ENCODE measurements at places on chromosomes 5 and 9.

DNA sequence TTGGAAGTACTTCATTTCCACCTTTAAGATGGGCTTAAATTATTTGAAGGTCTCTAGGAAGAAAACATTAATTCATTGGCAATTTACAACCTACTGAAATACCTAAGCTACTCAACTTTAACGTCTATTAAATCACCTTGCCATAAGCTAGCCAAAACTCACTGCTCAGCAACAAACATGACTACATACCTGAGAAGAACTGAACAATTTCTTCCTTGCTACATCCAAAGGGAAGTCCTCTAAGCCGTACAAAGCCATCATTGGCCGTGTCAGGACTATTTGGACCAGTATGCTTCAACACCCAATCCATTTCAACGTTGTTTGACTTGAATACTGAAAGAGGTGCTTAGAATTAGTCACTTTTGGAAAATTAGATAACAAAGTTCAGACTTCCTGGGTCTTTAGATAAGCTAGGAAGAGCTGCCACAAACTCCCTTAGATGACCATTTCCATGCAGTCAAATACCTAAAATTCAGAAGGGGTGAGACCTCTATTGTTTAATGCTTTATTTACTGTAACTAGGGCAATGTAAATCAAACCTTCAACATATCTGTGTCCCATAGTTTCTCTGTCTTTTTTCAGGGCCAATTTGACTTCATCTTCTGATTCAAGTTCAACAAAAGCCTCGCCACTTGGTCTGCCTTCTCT, 2.6 kb downstream of the HNRNPH1 start:
- DNase-seq = no peak

- no peak for DNase-seq
These were observed 12.8 kb upstream of the RXRA start for GRCh38 chr9:134313470-134313869.

GRCh38 chr5:84869675-84870074, 485.0 kb upstream of the EDIL3 start:
- no peak for DNase-seq

GRCh38 chr5:114148253-114148652, 213.6 kb upstream of the KCNN2 start:
- no peak for DNase-seq

GRCh38 chr5:56564541-56565282, 250.6 kb upstream of the MAP3K1 start:
- no peak for DNase-seq

GRCh38 chr5:169415948-169416347, 115.0 kb upstream of the SLIT3 start:
- no peak for DNase-seq

DNA sequence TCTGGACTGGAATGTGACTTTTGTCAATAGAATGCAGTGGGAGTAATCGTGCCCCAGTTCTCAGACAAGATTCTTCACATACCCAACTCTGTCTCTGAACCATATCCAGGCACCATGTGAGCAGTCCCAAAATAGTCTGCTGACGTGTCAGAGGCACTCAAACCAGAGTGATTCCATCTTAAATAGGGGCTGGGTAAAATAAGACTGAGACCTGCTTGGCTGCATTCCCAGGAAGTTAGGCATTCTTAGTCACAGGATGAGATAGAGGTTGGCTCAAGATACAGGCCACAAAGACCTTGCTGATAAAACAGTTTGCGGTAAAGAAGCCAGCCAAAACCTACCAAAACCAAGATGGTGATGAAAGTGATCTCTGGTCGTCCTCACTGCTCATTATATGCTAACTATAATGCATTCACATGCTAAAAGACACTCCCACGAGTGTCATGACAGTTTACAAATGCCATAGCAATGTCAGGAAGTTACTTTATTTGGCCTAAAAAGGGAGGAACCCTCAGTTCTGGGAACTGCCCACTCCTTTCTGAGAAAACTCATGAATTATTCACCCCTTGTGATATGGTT, 16.9 kb upstream of the PLCXD3 start:
- DNase-seq = peak; percentile 43

- DNase-seq = no peak
These were observed 39.8 kb upstream of the NOTCH1 start for GRCh38 chr9:136585531-136586120.

- no peak for DNase-seq
These were observed 339.5 kb downstream of the PDE4D start for GRCh38 chr5:59553992-59554391.

DNA sequence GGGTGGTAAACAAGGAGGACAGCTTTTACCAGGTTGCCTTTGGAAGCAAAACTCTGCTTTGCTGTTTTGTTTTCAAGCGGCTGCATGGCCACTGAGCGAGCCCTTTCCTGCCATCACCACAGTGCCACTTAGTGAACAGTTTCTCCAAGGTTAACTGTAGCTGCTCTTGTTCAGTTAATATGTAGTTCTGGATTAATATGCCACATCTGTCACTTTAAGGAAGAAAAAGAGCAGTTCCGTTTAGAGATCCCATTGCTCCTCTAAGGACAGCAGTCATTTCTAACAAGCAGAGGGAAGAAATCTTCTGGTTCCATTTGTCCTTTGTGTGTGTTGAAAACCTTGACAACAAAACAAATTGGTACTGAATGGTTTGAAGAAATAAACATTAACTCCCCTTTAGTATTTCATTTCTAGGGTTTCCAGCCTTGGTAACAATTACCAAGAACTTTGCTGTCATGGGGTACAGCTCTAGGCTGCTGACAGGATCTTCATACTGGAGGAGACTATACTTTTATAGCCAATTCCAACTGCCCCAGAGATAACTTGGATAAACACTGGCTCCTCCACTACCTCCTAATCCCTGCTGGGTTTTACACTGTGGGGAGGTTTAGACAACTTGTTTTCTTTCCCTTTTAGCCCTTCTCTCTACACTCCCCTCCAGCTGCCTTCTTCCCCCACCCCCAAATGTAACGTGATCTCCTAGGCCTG, 10.3 kb upstream of the ABL1 start:
- no peak for DNase-seq

- DNase-seq = no peak
These were observed 35.0 kb upstream of the SLC6A3 start for GRCh38 chr5:1480217-1480616.

DNA sequence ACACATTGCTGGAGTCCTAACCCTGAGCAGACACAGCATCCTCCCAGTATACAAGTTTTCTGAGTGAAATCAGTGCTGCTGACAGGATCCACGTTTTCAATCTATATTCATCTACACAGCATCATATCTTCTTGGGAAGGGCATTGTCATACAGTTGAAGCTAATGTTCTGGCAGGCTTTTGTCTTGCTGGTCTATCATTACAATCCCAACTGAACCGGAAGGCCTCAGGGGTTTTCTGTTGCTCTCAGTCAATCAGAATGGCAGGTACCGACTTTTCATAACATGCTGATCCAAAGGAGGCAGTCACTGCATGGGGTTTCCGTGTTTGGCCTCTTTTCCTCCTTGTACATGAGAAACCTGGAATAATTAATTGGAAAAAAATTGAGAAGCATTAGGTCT, 2118.8 kb upstream of the WWC1 start:
- no peak for DNase-seq

GRCh38 chr9:91060520-91061343, 259.1 kb downstream of the SYK start:
- peak; percentile 78 for DNase-seq

DNA sequence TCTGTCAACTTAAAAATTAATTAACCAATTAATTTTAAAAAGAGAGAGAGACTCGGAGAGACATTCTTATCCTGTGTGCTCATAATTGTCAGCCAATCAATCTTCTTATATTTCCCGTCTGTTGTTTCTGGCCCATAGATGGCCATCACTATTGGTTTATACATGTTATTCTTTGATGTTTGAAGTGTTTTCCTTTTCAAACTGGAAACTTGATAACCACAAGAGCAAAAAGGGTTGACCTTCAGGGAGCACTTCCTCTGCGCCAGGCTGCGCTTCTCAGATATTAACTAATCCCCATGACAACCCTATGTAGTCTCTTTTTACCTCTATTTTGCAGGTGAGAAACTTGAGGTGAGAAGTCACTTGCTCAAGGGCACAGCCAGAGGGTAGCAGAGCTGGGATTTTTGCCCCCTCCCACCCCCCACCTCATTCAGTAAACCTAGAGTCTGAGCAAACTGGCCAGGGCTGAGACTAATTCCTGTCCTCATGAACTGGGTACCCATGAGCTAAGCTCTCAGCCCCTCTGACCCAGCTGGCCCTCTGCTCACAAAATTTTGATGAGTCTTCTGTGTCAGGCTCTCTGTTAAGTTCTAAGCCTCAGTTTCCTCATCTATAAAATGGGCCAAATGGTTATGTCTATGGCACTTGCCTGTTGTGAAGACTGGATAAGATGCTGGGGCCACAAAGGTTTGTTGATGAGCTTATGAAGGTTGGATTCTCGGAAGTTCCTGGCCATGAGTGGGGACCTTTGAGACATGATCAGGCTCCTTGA, 86.0 kb upstream of the SH3PXD2B start:
- DNase-seq = no peak

DNA sequence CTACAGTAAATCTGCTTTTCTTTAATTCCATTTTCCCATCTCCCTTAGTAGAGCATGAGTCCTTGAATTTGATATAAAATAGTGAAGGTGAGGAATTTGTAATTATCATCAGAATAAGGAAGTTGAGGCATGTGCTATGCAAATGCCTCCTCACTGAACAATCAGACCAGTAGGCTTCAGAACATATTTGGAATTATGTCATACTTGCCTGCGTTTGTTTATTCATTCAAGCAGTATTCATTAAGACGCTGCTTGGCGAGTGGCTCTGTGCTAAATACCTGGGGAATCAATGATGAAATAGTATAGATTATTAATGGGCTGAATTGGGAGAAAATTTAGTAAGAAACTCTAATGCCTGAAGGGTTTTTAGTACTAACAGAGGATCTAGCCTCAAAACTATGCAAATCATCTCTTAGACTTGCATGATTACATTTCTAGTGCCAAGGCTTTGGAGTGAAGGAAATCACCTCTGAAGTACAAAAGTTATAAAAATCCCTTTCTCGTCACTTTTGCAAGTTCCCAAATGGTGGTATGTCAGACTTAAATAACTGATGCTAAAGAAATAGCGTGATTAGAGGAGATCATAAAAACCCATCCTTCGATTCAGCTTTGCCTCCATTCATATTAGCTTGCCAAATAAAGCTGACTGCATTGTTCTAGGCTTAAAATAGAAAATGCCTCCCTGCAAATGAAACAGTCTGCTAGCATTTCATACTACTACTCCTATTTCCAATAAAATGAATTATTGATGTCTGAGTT, 141.7 kb downstream of the PCSK5 start:
- no peak for DNase-seq

DNA sequence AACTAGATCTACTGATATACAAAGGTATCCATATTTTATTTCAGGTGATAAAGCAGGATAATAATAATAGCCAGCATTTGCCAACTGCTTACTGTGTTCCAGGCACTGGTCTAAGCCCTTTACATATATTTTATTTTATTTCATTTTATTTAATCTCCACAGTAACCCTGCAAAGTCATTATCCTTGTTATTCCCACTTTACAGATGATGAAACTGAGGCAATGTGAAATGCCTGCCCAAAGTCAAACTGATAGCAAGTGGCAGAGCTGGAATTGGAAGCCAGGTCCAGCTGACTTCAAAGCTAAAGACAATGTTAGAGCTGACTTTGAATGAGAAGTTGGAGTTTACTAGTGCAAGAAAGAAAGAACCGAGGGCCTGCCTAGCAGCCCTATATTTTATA, 24.8 kb downstream of the MORN5 start:
- DNase-seq = no peak

- DNase-seq = no peak
These were observed 148.4 kb upstream of the RORB start for GRCh38 chr9:74348777-74349176.

DNA sequence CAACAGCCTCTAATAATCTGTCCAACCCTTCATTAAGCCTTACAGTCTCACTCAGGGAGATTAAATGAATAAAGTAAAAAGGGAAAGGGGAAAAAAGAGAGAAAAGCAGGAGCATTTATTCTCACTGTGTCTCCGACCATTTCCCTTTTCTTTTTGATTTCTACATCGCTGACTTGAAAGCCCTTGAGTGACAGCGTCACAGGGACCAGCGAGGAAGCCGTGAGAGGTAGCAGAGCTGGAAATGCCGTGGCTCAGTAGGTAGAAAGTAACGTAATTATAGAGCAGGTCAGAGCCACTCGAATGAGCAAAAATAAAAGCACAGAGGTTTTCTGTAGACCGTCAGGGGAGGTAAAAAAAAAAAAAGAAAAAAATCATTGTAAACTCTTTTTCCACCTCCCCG, 52.4 kb downstream of the ASS1 start:
- no peak for DNase-seq

DNA sequence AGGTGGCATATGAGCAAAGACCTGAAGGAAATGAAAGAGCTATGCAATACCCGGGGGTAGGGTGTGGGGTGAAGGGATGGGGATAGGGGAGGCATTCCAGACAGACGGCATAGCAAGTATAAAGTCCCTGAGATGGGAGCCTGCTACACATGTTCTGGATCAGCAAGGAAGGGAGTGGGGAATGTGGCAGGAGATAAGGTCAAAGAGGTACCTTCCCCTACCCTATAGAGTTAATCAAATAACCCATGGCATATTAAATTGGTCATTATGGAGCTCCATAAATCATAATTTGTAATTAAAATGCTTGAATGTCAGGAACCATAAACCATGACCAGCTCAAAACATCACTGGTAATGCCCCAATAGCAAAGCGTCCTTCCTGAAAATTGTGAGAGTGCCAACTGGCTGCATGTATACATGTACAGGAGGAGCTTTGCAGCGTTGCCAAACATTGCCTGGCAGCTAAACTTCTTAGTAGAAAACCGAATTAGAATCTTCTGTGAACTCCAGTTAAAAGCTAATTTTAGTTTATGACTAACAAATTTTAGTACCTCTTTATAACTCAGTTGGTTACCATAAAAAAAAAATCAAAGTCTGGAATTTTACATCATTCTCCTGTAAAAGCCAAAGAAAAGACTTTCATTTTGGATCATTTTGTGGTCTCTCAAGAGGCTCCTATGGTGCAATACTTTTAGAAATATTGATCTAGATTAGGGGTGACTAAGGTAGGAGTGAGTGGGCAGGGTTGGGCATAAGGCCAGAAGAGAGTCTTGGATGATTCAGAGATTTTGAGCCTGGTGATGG, 4.7 kb downstream of the DNAI1 start:
- DNase-seq = no peak

- DNase-seq = no peak
These were observed 5.9 kb downstream of the TRIO start for GRCh38 chr5:14148890-14149671.
